ENCODE measurements at places on chromosomes 6 and 20.

GRCh38 chr6:6826095-6826901 lies 237.8 kb downstream of the LY86 start:
- no peak for DNase-seq

DNA sequence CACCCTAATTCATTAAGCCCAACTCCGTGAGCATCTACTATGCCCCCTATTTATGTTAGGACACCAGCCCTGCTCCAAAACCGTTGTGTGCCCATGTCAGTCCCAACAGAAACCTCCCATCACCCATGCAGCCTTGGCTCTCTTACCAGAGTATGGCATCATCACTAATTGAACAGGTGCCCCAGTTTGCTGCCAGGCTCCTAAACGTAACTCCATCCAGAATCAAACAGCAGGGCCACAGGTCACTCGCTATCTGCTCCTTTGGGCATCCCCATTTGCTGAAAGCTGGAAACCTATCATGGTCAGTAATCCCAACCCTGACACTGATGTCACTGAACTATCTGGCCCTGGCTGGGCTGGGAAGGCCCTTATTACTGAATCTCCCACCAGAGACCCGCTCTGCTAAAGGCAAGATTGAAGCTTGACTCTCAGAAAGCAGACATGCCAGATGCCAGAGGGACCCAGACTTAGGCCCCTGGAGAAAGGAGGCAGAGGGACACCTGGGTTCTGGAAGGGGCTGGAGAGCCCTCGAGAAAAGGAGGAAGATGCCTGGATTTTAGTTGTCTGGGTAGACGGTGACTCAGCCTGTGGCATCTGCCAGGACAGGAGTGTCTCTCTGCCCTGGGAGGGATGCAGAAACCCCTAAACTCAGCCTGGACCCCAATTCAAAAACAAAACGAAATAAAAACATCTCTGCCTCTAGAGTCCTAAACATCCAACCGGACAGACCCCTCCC lies 14.0 kb downstream of the MUCL3 start:
- no peak for DNase-seq

DNA sequence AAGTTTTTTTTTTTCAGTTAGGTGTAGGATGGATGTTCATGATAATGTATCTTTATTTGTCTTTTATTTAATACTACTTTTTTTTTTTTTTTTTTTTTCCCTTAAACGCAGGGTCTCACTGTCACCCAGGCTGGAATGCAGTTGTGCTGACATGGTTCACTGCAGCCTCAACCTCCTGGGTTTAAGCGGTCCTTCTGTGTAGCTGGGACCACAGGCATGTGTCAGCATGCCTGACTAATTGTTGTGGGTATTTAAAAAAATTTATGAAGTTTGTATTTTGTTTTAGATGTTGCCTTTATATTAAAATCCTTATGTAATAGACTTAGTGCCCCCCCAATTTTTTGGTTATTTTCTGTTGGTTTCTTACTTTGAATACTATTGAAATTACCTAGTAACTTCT lies 42.6 kb downstream of the NCOA3 start:
- DNase-seq = no peak

GRCh38 chr6:158868890-158869825 lies 50.0 kb upstream of the EZR start:
- DNase-seq = no peak

GRCh38 chr6:15447546-15448267 lies 201.8 kb downstream of the JARID2 start:
- DNase-seq = no peak

- DNase-seq = peak; percentile 21
Measured at GRCh38 chr6:145015739-145016558, 719.4 kb downstream of the EPM2A start.

DNA sequence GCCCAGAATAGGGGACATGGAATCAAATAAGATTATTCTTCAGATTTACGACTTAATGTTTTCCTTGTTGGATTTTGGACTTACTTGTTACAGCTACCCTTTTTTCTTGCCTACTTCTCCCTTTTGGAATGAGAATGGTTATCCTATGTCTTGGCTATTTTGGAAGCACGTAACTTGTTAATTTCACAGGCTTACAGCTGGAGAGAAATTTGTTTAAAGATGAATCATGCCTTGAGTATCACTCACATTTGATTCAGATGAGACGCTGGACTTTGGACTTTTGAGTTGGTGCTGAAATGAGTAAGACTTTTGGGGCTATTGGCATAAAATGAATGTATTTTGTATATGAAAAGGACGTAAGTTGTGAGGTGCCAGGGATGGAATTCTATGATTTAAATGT lies 83.3 kb downstream of the SMPDL3A start:
- no peak for DNase-seq

DNA sequence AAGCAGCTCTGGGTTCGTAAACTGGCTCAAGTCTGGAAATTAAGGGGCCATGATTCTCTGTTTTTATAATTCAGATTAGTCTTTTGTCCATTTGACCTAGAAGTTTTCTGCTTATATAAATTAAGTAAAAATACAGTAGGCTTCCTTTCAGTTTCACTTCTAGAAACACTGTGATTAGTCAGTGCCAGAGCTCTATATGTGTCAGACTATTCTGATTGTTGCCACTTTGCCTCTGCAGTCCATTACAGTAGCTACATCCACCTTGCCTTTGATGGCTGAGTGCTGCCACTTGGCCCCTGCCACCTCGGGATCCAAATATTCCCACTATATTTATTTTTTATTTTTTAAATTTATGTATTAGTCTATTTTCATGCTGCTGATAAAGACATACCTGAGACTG lies 7.9 kb downstream of the ZC2HC1B start:
- no peak for DNase-seq

DNA sequence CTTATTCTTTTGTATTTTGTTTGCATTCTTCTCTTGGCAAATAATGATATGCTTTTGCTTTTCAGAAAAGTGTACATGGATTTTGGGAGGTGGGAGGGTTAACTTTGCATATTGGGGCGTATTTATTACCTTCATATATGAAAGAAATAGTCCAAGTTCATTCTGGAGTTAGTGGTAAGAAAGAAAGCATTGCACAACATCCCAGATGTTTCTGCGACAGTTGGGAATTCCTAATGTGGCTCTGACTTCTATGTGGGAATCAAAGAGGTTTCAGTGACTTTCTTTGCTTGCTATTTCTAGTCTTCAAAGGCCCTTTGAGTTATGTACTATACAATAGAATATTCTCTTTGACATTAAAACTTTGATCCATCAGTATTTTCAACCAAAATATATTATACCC lies 78.1 kb downstream of the MMUT start:
- no peak for DNase-seq

DNA sequence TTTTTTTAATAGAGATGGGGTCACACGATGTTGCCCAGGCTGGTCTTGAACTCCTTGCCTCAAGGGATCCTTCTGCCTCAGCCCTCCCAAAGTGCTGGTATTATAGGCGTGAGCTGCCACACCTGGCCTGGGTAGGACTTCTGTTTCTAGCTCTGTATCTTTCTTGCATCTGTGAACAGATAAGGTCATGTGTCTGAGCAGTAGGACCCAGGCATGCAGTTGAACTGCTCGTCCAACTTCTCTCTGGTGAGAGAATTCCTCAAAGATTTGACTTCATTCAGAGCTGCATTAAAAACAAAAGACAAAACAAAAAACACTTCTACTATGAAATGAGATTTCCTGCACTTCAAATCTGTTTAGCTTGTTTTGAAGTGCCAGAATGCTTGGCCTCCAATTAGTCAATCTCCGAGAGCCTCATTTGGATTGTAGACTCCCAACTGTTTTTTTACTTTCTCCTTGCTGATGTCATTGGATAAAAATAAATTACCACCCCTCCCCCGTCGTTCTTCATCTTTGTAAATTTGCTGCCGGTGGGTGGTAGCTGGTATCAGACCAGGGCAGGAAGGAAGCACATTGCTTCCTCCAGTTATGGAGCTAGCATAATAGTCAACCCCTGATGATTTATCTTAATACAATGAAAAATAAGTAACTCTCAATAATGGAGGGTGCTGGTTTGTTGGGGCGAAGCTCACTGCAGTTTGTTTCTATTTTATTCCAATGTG lies 17.6 kb downstream of the CD109 start:
- no peak for DNase-seq

DNA sequence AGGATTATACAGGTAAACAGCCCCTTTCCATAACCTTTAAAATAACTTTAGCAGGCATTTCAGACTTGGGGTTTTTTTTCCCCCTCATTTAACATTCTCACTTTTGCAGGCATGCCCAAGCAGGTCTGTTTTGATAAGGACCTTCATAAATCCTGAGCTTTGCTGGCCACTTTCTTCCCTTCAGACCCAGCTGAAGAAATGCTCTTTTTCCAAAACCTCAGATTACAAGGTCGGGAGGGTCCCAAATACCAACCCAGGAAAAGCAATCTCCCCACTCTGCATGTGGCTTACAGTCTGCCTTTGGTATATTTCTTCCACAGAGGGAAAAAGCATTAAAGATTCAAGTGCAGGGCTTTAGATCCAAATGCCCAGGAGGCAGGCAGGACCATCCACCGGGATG lies 6.8 kb downstream of the NFATC2 start:
- DNase-seq = no peak

GRCh38 chr20:14415467-14415866 lies 78.1 kb upstream of the FLRT3 start:
- DNase-seq = no peak

DNA sequence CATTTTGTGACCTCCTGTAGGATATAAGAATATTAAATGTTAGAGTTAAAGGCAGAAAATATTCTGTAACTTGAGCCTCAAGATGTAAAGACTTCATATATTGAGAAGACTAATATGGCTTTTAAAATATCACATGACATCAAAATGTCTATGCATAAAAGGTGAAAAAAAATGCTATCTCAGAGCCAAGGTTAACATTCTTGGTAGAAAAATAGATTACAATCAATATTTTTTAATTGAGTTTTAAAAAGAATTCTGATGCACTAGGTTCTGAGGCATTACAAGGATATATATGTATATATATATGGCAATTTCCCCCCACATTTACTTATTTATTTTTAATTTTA lies 46.2 kb upstream of the RAB23 start:
- no peak for DNase-seq

DNA sequence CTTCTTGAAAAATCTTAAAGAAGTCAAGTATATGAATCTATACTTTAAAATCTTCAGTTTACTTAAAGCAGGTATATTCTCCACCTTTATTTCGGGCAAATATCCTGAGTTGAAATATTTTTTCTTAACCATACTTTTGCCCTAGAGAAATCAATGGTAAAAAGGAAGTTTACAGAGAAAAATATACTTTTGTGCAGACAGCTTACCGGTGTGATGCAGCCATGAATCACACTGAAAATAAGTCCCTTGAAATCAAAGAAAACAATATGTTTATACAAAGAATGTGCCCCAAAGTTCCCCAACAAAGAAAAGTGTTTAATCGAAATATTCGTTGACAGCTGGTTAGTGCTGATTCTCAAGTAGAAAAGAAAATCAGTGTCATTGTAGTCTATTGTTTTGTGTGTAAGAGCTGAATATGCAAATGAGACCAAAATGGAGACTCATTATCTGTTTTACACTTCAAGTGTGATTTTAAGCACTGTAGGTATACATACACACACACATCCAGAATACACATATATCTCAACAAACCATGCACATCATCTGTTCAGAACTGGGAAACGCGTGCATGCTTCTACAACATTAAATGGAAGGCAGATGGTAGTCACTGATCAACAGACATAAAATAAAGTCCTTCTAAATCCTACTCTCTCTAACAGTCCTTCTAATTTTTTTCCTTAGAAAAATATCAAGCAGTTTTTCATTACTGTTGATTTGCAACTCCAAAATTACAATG lies 73.3 kb downstream of the BTBD9 start:
- no peak for DNase-seq

GRCh38 chr6:81253821-81254220 lies 498.7 kb downstream of the TENT5A start:
- no peak for DNase-seq

DNA sequence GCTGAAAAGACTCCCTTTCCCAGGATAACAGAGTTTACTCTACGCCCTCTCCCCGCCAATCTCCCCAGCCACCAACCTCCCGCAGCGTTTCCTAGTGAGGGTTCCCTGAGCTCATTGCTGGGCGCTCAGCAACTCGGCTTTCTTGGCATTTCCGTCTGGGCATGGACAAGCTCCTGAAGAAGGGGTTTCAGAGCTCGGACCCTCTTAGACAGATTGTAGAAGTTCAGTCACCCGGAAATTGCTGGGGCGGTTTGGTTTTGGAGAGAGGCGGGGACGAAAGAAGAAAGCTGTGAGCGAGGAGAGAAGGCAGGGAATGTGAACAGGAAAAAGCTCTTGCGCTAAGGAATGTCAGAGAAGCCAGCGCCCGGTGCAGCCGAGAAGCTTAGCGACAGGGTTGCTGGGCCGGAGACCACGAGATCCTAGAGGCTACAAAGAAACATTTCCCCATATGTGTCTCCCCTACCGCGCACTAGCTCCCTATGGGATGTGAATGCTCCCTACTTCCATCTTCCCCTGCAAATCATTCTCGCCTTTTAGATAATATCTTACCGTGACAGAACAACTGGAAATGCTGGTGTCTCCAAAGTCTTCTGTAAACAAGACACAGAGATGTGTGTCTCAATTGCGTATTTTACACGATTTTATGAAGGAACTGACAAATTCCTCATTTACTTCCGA lies 15.8 kb downstream of the POM121L2 start:
- no peak for DNase-seq

GRCh38 chr6:130526466-130526865 lies 160.6 kb downstream of the TMEM200A start:
- DNase-seq = no peak

- no peak for DNase-seq
Measured at GRCh38 chr6:158374020-158374419, 61.8 kb downstream of the TULP4 start.

- no peak for DNase-seq
Measured at GRCh38 chr6:42996513-42996912, 12.1 kb downstream of the PPP2R5D start.

GRCh38 chr6:56514395-56514794 lies 128.3 kb downstream of the DST start:
- no peak for DNase-seq

- DNase-seq = no peak
Measured at GRCh38 chr20:40704828-40705227, 15.8 kb upstream of the MAFB start.

GRCh38 chr6:34248198-34248726 lies 544 bp downstream of the SMIM29 start:
- DNase-seq = no peak

- DNase-seq = no peak
Measured at GRCh38 chr6:142153196-142153595, 6.1 kb downstream of the VTA1 start.

GRCh38 chr6:10262505-10262904 lies 152.4 kb downstream of the TFAP2A start:
- no peak for DNase-seq

DNA sequence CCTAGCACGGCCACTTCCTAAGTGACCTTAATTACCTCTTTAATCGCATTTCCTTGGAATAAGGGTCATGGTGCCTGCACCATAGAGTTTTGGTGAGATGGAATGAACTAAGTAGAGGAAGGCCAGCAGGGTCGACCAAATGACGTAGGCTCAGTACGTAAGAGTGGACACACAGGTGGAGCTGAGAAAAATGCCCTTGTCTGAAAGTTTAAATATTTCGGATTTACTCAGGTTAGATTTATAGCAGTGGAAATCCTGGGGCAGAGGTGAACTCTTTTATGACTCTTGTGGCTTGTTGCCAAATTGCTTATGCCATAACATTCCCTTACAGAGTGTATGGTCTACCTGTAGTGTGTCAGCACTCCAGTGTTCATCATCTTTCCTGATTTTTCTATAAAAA lies 23.6 kb upstream of the BTBD3 start:
- no peak for DNase-seq

GRCh38 chr20:56829788-56830385 lies 200.8 kb downstream of the TFAP2C start:
- no peak for DNase-seq

Measured in stimulated activated CD4-positive, alpha-beta T cell treated with anti-CD3 and anti-CD28 coated beads, Interleukin-4, amount 100 ng/mL, for 48 hours (primary cell).